ENCODE measurements at places on chromosomes 6 and 20.

GRCh38 chr20:11502671-11503070, 415.0 kb upstream of the BTBD3 start:
- no peak for DNase-seq

DNA sequence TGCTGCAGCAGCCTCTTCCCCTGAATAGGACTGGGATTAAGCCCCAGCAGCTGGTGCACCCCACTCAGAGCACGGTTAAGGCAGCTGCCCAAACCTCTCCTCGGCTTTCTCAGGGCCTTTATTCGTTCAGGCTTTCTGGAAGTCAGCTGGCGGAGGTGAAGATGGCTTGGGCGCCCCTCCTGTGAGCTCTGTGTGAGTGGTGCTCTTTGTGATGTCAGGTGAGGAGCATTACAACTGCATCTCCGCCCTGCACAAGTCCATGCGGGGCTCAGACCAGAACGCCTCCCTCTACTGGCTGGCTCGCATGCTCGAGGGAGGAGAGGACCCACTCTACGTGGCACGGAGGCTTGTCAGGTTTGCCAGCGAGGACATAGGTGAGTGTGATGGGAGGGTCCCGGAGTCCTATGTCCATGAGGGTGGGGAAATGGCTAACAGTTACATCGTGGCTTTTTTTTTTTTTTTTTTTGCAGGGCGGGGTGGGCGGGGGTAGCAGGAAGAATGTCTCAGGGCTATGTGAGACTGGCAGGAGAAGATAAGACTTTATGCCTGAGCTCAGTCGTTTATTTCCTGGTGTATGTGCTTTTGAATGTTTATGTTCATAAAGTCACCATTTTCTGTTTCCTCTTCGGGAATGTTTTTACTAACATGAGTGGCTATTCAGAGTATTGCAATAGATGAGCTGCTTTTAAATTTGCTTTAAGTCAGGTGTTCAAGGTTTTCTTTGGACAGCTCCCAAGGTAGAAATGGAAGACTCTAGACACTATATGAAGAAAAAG, 18.2 kb downstream of the WRNIP1 start:
- DNase-seq, result no peak

GRCh38 chr20:45840700-45841198, 7.2 kb downstream of the SNX21 start:
- no peak for DNase-seq

- no peak for DNase-seq
These were observed 12.0 kb upstream of the MAPRE1 start for GRCh38 chr20:32807706-32808105.

DNA sequence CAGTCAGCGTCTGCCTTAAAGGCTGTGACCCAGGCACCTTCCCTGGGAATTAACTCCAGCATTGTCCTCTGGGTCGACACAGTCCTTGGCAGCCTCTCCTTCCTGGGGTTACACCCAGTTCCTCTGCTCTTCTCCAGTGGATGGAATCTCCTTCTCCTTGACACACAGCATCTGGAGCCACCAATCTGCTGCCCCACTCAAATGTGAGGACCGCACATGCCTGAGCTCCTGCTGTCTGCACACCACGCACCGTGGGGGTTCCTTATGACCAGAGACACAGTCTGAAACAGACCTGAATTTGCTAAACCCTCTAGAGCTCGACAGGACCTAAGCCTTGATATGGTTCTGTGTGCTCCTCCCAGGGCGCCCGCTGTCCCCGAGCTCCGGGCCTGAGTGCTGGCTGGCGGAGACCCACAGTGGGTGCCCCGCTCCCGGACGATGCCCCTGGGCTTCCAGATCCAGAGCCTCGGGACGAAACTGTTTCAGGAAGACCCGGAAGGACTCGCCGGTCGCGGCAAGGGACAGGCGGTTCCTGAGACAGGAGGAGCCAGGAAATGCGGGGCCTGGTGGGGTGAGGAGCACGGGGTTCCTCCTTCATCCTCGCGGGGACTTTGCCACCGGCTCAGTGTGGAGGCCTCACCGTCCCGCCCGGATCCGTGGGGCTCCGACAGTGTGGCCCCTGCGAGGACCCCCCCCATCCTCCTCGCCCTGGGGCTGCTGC, 2.5 kb upstream of the RAET1G start:
- DNase-seq, result no peak

- no peak for DNase-seq
These were observed 251.8 kb upstream of the PLN start for GRCh38 chr6:118296129-118296901.

DNA sequence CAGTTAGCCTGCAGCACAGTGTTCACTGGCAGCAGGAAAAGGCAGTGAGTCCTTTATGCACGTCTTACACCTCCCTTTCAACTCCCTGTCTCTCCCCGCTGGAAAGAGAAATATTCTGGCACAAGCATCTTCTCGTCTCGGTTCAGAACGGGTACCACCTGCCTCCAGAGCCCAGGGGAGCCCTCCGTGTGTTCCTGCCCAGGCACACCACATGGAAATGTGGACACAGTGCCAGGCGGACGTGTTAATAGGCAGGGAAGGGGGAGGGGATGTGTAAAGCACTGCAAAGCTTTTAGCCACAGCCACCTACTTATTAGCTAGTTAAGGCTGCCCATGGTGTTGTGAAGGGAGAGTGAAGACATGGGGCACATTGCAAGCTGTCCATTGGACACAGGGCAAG, 219.7 kb downstream of the FARS2 start:
- no peak for DNase-seq

DNA sequence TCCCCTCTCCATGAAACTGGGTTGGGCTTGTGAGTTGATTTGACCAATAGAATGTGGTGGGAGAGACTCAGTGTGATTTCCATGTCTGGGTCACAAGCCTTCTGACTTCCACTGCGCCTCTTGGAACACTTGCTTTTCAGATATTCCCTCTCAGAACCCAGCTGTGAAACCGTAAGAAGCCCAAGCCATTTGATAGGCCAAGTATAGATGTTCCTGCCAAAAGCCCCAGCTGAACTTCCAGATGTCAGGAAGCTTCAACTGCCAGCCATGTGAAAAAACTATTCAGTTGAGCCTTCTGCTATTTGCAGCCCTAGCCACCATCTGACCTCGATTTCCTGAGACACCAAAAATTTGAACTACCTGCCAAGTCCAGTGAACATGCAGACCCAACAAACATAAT, 387.8 kb upstream of the GJE1 start:
- no peak for DNase-seq

- no peak for DNase-seq
These were observed 14.8 kb downstream of the ITPA start for GRCh38 chr20:3223994-3224680.

DNA sequence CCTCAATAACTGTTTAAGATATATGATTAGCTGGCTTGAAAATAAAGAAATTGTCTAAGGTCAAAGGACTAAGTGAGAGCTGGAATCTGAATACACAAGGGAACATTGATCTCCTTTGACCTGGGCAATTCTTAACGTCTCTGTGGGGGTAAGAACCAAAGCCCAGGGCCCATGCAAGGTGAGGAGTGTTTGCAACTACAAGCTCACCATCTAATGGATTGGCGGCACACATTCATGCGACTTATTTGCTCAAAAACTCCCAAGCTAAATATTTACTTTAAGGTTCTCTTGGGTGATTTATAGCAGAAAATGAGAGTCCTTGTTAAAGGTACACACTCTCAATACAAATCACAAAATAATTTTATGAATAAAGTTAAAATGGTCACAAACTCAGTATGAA, 392.0 kb upstream of the FLRT3 start:
- no peak for DNase-seq

DNA sequence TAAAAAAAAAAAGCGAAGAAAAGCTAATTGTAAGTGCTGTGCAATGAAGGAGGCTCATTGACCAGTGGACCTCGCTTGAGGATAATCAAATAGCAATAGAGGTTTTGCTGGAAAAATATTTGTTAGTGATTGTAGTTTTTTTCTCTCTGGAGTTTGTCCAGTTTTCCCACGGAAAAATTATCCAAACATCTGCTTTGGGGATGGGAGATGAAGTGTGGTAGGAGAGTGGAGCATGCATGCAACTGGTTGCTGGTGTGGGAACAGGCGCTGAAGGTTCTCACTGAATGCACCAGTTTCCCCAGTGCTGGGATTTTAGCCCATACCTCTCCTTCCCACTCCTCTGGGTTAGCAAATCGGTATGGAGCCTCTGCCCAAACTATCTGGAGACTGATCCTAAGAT, 281.7 kb upstream of the TAB2 start:
- DNase-seq, result no peak

DNA sequence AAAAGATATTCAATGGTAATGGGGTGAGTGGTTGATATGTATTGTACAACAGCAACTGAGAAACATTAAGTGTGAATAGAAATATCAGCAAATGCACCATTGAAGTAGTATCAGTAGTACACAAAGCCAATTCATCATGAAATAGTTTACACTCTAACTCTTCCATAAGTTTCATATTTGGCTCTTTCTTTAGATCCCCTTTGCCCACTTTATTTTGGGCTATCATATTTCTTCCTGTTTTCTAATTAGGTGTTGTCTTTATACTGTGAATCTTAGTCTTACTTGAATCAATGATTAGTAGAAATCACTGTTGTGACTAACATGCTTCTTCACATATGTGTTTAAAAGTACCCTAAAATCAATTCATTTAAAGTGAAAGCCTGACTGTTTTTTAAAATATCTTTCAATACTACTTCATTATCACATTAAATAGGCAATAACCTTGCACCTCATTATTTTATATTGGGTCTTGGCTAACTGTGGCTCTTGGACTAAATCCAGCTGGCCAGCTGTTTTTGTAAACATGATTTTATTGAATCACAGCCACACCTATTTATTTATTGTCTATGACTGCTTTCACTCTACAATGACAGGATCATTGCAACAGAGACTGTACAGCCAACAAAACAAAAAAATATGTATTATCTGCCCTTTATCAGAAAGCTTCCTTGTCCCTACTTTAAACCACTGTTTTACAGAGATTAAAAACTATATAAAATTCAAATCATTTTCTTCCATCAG, 38.9 kb downstream of the EYS start:
- DNase-seq, result no peak

DNA sequence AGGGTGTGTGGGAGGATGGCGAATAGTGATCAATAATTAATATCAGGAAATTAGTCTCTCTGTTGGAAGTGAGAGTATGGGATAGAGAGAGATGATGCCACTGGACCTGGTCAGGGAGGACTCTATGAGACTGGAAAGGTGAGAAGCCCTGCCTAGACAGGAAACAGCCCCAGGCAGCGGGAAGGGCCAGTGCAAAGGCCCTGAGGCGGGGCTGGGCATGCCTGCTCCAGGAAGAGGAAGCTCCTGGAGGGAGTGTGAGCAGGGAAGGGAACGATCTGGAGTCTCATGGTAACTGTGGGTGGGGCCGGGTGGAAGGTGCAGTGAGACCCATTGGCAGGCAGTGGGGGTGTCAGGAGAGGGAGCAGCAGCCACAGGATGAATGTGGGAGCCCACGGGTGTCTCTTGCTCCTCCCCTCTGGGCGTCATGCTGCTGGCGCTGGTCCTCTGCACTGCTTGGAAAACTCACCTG, 1.8 kb upstream of the CST3 start:
- no peak for DNase-seq

DNA sequence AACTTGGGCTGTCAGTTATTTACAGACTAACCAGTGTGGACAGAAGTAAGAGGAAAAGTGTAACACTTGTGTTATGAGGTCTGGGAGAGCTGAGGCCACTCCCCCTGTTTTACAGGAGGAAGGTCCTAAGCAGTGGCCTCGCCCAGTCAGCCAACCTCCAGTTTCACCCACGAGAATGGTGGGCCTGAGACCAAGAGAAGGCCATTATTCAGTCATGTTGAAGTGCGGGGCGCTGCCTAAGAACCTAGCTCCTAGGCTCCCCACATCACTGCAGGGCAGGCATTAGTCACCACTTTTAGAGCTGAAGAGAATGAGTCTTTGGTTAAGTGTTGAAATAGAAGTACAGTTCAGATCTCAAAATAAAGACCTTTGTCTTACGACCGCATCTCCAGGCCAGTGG, 27.9 kb downstream of the CDYL start:
- DNase-seq, result no peak

GRCh38 chr20:2858591-2858990, 14.7 kb upstream of the PTPRA start:
- DNase-seq, result no peak

GRCh38 chr20:24831232-24831631, 117.8 kb upstream of the CST7 start:
- no peak for DNase-seq

GRCh38 chr6:149750136-149750609, 632 bp downstream of the PCMT1 start:
- no peak for DNase-seq

- DNase-seq, result no peak
These were observed 610.6 kb downstream of the PRKN start for GRCh38 chr6:162116902-162117525.

DNA sequence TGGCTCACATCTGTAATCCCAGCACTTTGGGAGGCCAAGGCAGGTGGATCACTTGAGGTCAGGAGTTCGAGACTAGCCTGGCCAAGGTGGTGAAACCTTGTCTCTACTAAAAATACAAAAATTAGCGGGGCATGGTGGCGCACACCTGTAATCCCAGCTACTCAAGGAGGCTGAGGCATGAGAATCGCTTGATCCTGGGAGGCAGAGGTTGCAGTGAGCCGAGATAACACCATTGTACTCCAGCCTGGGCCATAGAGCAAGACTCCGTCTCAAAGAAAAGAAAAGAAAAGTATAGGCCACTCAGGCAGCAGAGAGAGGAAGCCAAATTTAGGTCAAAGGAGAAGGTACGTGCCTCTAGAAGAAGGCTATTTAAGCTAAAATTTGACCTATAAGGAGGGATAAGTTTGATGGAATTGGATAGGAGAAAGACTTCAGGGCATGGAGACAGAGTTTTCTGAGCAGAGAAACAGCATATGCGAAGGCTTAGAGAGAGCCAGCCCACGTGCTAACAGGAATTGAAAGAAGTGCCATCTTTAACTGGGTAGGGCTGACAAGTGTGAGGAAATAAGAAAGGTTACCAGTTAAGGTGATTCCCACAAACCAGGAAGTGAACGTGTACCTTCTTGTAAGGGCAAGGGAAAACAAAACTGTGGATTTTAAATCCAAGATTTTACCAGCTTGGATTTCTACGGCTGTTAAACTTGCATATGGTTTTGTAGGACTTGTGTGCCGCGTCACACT, 113.8 kb downstream of the IPCEF1 start:
- no peak for DNase-seq

GRCh38 chr20:31713312-31714273, 9.1 kb downstream of the BCL2L1 start:
- peak; percentile 52 for DNase-seq

DNA sequence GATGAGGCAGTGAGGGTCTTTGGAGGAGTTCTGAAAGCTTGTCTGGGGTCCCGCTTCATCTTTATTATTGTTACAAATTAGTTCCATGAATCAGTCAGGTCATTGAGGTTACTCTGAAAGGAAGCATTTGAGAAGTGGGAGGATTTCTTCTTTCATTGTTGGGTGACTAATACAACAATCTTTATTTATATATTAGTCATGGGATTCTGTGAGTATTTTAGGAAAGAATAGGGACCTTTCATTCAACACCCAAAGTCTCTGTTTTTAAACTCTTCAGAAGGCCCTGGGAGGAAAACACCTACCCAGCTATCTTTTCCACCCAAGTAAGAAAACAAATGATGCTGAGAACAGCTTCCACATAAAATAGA, 98.3 kb downstream of the SOD2 start:
- DNase-seq, result peak; percentile 43

DNA sequence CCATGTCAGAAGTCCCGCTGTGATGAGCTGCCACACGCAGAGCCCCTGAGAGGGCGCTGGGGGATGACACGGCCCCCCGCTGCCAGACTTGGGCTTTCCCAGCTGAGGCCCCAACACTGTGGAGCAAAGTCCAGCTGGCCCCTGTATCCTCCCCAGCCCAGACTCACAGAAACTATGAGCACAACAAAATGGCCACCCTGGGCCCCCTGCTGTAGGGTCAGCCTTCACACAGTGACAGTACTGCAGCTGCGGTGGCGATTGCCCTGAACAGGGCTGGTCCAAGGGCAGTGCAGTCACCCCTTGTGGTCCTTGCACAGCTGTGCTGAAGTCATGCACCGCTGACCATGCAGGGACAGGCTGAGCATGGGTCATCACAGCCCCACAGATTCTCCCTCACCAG, 78.2 kb upstream of the CST7 start:
- DNase-seq, result no peak

Measured in smooth muscle cell of the brain vasculature (primary cell).